Hematopoietic multipotent progenitor cell treated with erythropoietin and hydrocortisone succinate and interleukin-3 and kit ligand, for 4 days (in vitro differentiated cells): ENCODE measurements at places on chromosomes 2 and 18.
A peak's percentile ranks its signal among the peaks of the same experiment; 100 is the strongest.

DNA sequence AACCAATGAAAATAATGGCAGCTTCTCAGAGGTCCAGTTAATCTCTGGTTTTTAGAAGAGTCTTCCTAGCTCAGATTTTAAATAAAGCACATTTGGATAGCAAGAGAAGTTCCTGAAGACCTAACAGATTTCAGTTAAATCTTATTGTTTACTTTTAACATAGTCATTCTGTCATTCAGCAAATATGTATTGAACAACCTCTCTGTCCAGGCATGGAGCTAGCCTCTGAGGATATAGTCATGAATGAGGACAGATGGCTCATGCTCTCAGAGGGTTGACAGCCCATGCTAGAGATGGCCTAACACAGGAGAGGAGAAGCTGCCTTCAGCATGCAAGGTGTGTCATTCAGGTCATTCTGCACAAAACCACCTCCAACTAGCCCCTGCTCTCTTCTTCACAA is 6.2 kb downstream of the CCBE1 start:
- no peak for DNase-seq

GRCh38 chr2:128187032-128187654 is 96.1 kb downstream of the UGGT1 start:
- DNase-seq: no peak

GRCh38 chr2:28997237-28997846 is 16.2 kb downstream of the TOGARAM2 start:
- no peak for DNase-seq

GRCh38 chr2:150495993-150496627 is 8.6 kb upstream of the RND3 start:
- DNase-seq: no peak

- peak; percentile 30 for DNase-seq
Observed at GRCh38 chr2:228318218-228318617, 136.7 kb upstream of the SPHKAP start.

GRCh38 chr2:202944816-202945215 is 32.7 kb downstream of the CARF start:
- DNase-seq: no peak

DNA sequence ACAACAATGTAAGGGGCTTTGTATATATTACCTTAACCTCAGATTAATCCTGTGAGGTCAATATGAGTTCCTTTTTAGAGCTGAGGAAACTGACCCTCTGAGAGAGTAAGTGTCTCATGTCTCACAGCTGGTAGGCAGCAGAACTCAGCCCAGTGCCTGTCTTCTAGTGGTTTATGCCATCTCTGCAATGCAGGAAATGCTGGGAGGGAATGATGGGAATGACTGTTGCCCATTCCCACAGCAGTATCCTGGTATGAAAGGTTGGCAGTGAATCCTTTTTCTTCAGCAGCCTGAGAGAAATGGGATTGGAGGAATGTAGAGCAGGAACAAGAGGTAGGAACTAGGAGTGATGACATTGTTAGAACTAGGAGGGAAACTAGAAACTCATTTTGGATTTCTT is 6.0 kb downstream of the MRPL30 start:
- DNase-seq: no peak

- no peak for DNase-seq
Observed at GRCh38 chr18:45993438-45993837, 26.3 kb upstream of the EPG5 start.

- DNase-seq: no peak
Observed at GRCh38 chr2:128367601-128368359, 49.1 kb upstream of the HS6ST1 start.

DNA sequence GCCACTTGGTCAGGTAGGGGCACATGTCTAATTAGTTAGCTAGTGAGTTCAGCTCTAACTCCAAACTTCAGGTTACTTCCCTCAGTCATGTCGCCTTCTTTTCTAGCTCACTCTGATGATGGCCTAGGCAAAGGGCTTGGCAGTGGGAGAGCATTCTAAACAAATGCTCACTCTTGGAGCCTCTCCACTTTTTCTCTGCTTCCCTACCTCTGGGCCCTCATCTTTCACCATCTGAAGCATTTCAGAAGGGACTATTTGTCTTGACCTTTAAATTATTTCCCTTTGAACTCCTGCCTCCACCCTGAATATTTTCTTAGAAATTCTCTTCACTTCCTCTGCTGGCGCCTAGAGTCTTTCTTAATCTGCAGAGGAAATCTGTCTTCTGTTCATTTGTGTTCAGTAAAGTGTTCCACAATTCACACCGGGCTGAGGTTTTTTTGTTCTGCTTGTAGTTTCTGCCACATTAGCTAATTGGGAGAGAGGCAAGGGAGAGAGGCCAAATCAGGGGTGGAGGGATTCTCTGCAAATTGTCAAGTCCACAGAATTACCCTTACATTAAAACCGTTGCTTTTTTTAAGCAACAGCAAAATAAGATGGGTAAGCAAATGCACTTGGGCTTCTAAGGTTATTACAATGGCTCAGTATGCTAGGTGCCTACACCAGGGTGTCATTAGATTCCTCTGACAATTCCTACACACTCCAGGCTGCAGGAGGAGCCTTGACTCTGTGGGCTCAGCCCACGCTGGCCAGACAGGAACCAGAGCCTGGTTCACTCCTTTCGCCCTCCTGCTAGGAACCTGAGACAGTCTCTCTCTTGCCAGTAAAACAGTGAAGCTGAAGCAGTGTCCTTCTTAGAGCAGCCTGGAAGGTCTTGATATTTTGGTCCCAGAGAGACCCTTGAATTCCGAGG is 5.5 kb downstream of the MSGN1 start:
- peak; percentile 32 for DNase-seq

GRCh38 chr2:144099780-144100377 is 420.0 kb downstream of the ZEB2 start:
- no peak for DNase-seq

GRCh38 chr2:133424876-133425275 is 143.4 kb downstream of the NCKAP5 start:
- no peak for DNase-seq

- no peak for DNase-seq
Observed at GRCh38 chr2:236549165-236549564, 20.5 kb upstream of the ACKR3 start.

GRCh38 chr2:137165968-137166367 is 400.6 kb downstream of the THSD7B start:
- DNase-seq: no peak

DNA sequence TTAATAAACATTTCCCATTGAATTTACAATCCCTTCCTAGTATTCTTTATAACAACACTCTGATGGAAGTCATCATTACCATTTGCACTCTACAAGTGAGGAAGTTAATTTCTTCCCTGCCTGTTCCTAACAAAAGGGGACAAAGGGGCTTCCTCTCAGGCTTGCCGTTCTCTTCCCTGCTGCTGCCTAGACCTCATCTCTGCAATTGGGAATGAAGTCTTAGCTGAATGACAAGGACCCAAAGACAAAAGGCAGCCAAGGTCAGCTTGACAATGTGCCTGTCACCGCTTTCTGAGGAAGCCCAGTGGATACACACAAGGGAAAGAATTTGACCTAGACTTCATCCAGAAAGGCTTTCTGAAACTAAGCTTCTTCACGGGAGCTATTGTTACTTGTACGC is 416.4 kb downstream of the CMPK2 start:
- no peak for DNase-seq

- DNase-seq: peak; percentile 68
Observed at GRCh38 chr18:25349131-25349925, 2.6 kb downstream of the ZNF521 start.

DNA sequence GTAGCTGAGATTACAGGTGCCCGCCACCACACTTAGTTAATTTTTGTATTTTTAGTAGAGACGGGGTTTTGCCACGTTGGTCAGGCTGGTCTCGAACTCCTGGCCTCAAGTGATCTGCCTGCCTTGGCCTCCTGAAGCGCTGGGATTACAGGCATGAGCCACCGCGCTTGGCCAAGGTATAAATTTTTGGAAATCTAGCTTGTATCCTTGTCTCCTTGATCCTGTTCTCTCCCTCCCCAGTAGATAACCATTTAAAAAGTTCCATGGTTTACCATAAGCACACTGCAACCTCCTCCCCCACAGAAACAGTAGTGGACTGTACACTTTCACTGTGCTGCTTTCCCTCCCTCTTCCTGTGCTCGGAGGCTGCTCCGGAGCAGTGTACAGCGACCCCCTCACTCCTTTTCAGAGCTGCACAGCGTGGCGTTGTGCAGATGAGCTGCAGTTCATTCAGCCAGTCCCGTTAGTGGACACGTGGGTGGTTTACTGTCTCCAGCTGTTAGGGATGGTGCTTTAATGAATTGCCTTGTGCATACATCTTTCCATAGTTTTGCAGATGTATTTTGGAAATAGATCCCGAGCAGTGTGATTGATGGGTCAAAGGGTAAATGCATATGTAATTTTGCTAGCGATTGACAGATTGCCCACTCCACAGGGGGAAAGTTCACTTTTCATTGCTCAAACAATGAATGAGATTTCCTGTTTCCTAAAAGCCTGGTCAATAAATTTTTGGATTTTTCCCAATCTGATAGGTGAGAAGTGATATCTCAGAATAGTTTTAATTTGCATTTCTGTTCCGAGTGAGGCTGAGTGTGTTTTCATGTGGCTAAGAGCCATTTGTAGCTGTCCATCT is 14.8 kb downstream of the ASB1 start:
- no peak for DNase-seq

- no peak for DNase-seq
Observed at GRCh38 chr2:13135856-13136255, 419.1 kb downstream of the TRIB2 start.

DNA sequence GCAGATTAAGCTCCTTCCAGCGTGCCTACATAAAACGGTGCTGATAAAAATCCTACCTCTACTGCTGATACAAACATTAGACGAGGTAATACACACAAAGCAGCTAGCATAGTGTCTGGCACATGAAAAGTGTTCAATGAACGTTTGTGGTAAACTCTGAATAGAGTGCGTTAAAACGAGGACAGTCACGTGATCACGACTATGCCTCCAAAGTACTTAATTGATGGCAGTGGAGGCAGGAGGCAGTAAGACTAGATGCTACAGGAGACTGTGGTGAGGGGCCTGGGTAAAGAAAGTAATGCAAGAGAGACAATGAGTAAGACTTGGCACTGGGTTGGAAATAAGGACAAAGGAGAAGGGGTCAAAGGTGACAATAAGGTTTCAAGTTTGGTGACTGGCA is 32.1 kb upstream of the LHCGR start:
- DNase-seq: no peak

DNA sequence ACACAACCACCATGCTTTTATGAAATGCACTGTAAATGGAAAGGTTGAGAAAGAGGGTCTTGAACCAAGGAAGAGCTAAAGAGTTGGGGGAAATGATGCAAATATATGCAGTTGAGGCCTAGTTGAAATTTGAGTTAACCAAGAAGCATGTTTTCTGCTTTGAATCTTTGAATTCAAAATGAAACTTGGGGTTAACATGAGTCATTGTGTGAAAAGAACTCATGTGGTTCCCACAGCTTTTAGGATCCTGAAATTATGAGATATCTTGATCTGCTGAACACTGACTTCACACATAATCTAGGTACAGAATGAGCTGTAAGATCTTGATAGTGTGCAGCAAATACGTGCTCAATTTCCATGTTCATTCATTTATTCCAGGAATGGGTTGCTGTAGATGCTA is 422.9 kb upstream of the TRIB2 start:
- peak; percentile 20 for DNase-seq

- DNase-seq: no peak
Observed at GRCh38 chr2:215370112-215370965, 58.5 kb downstream of the ATIC start.

- no peak for DNase-seq
Observed at GRCh38 chr2:36516136-36516870, 81.7 kb downstream of the FEZ2 start.

DNA sequence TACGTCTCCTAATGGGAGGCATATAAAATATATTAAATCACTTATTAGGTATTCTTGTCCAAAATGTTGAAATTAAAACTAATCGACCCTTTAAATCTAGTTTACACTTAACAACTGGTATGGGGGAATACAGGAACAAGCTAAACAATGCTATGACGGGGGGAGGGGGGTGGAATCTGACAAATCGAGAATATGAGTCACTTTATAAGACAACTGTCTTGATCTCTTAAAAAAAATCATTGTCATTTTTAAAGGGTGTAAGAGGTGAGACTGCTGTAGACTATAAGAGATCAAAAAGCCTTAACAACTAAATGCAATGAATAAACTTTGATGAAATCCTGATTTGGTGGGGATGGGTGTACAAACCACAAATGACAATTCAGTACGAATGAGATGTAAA is 6.0 kb downstream of the MAP3K2 start:
- no peak for DNase-seq

DNA sequence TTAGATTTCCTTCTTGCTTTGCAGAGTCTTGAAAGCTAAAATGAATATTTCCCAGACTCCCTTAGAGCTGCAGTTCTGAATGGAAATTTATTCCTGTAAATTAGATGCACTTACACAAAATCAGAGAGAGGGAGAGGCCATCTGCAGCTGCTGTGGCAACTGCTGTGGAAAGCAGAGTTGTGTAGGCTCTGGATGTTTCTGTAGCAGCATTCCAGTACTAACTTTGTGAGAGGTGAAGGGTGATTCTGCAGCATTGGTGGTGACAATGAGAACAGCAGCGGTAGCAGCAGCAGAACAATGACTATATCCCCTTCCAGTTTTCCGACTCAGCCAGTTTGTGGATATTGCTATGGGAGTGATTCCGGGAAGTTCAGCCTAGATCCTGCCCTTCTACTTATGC is 433.0 kb upstream of the REG3G start:
- DNase-seq: no peak

DNA sequence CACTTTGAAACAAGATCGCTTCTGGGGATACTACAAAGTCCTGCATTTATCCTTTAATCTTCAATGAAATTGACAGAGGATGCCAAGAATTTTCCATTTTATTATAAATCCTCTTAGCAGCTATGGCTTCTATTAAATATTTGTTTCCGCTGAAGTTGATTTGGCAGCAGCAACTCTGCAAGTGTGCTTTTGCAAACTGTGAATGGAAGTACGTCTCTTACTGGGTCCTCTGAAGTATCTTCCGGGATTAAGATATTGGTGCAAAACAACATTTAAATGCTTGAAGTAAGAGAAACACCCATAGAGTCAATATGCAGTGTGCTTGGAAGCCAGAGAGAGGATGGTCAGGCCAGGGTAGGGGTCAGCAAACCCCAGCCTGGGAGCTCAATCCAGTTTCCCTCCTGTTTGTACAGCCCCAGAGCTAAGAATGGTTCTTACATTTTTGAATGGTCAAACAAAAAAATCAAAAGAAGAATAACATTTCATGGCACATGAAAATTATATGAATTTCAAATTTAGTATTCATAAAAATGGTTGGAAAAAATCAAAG is 13.6 kb downstream of the CCDC68 start:
- DNase-seq: no peak

DNA sequence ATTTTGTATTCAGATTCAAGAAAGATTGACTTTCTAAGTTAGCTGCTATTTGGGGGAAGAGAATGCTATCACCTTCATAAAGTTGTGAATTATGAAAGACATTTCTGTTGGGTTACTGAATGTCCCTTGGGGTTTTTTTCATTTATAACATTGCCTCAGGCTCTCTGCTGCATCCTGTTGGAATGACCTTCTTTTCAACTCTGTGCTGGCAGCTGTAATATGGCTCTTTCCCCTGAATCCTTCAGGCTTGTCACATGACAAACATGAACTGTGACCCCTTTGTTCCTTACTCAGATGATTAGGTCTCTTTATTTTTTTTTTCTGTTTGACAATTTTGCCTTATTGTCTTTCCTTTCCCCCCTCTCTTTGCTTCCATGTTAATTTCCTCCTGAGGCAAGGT is 159.8 kb downstream of the TAF4B start:
- no peak for DNase-seq

- no peak for DNase-seq
Observed at GRCh38 chr2:232088771-232089170, 127.3 kb downstream of the DIS3L2 start.

- no peak for DNase-seq
Observed at GRCh38 chr2:104749856-104750460, 104.0 kb upstream of the POU3F3 start.
